ENCODE measurements at places on chromosomes 3 and 15.

GRCh38 chr15:89072277-89072869 lies 15.9 kb upstream of the ABHD2 start:
- DNase-seq: no peak

- no peak for DNase-seq
Measured at GRCh38 chr3:178802259-178802658, 266.0 kb downstream of the KCNMB2 start.

DNA sequence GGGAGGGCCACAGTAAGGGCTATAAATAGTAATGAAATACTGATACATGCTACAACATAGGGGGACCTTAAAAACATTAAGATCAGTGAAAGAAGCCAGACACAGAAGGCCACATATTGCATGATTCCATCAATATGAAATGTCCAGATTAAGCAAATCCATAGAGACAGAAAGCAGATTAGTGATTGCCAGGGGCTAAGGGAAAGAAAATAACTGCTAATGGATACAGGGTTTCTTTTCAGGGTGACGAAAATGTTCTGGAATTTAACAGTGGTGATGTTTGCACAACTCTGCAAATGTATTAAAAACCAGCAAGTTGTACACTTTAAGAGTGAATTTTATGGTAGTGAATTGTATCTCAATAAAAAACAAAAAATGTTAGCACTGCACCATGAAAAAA lies 37.0 kb downstream of the PIK3R4 start:
- no peak for DNase-seq

DNA sequence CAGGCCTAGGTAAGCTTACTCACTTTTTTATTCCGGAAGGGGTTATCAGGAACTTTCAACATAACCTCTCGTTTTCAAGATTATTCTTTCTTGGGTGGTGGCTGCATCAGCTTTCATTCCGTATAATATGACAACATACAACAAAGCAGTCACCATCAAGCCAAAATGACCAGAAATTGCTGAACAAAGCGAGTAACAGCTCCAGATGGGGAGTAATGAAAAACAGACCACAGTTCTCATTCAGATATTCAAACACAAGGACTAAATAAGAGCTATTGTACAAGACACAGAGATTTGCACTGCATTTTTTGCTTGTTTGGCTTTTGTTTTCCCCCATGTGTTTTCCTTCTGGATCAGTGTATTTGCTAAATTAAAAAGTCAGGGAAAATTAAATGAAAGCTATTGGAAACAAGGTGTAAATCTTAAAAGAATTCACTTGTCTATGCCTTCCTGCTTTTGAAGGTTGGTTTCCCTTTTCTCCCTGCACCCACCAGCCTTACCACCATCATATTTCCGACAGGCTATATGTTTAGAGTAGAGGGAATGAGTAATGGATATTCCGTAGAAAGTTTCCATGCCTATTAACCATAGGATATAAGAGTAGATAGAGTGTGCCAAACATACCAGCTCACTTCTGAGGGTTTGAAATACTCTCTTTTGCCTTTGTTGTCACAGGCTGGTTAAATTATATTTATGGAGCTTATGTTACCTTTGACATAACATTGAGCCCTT lies 213.6 kb downstream of the RBMS3 start:
- DNase-seq: no peak

DNA sequence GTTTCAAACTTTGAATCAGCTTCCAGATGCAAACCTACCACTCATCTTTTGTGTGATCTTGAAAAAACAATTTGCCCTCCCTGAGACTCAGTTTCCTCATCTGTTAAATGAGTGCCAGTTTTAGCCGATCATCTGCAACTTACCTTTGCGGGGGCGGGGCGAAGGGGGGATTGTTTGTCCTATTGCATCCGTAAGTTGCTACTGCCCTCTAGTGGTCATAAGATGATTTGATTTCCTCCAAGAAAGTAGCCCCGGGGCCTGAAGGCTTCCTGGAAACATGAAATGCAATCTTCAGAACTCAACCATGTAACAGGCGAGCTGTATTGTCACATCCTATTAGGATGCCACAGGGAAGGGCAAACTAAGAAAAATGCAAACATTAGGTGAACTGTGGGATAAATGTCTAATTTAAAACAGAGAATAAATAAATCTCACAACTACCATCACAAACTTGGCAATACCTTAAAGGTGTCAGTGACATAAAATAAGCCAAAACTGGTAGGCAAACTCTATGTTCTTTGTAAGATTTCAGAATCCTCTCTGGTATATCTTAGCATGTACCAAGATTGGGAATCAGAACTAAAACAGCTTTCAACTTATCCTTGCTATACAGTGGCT lies 63.5 kb upstream of the CLDN18 start:
- peak; percentile 12 for DNase-seq

- DNase-seq: no peak
Measured at GRCh38 chr3:128009952-128010846, 42.0 kb upstream of the SEC61A1 start.

- no peak for DNase-seq
Measured at GRCh38 chr3:137039570-137039969, 81.8 kb downstream of the IL20RB start.

- DNase-seq: no peak
Measured at GRCh38 chr3:76500746-76501275, 539.1 kb upstream of the ROBO2 start.

DNA sequence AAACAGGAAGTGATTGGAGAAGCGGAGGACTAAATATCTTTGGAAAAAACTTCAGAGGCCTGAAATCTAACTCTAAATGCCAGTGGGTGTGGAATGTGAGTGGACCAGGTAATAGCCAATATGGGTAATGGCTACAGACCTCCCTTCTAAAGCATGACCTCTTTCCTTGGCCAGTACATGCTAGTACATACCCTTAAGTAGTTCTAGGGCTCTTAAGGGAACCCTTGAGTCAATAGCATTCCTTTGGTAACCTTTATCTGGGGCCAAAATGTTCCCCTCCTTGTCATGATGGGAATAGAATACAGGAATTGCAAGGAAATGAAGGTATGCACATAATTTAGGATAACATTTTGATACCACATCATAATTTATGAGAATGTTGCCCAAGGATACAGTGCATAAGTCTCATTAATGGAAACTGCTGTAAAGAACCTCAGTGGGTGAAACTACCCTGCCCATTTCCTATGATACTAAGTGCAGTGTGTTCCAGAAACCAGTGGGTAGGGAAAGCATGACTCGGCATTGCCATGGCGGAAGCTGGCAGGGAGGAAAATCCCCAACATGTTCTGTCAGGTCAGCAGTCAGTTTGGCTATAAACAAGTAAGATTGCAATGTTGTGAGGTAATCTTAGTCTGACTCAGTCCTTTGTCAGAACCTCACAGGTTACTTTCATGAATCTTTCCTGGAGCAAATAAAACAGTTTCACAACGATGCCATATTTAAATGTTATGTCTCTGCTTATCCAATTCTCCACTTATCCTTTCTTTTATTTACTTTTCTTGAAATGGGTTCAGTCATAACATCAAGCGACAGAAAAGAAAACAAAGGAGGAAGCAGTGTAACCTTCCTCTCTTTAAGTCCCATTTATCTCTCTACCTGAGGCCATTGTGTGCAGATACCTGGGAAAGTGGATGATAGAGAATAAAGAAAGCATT lies 23.5 kb upstream of the RAP2B start:
- no peak for DNase-seq

- no peak for DNase-seq
Measured at GRCh38 chr15:40150163-40150925, 10.5 kb upstream of the BUB1B start.

DNA sequence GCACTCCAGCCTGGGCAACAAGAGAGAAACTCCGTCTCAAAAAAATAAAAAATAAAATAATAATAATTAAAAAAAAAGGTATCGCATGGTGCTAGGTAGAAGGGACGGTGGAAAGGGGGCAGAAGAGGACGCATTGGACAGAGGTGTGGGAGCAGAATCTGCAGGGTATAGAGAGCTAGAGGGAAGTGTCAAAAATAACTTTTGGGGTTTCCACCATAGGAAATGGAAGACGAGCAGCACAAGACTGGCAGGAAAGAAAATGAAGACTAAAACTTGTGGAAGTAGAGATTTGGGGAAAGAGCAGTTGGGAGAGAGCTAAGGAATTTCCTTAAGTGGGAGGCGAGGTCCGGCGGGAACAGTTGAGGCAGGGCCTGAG lies 585 bp upstream of the MKRN2 start:
- no peak for DNase-seq

GRCh38 chr15:69478259-69478781 lies 25.7 kb downstream of the RPLP1 start:
- no peak for DNase-seq

DNA sequence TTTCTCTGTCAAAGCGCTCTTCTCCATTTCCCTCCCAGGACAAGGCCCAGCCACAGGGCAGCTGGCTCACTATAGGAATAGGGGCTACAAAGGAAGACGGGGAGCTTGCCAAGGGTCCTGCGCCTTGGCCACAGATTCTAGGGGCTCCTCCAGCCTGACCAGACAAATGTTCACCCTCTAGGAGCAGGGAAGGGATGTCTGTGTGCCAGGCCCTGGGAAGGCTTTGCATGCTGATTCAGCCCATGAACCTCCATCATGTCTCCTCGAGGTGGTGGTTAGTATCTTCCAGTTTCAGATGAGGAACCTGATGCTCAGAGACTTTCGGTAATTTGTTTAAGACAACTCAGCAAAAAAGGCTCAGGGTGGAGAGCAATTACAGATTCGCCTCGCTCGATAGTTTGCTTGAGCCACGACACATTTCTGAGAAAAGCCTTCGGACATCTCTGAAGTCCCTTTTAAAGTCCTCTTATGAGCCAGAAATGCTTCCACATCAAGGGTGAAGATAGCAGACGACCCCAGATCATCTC lies 110.0 kb downstream of the XXYLT1 start:
- no peak for DNase-seq

- no peak for DNase-seq
Measured at GRCh38 chr15:88834211-88834812, 31.1 kb downstream of the ACAN start.

DNA sequence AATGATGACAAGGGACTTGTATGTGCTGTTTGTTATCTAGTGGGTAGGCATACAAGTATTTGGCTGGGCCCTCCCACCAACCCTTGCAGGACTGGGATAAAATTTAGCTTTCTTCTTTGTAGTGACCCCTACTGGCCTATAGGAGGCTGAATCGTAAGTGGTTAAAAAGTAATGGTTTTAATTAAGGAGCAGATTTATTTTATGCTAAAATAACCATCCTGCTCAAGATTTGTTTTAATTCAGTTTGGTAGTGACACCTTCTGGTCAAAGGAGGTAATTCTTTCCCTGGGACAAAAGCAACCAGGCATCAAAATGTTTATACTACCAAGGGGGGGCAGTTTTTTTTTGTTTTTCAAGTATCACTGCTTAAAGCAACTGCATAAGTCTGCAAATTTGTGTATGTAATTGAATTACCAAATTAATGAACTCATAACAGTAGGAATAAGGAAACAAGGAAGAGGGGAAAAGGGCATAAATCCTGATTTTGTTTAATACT lies 70.7 kb downstream of the TOP2B start:
- DNase-seq: peak; percentile 22

DNA sequence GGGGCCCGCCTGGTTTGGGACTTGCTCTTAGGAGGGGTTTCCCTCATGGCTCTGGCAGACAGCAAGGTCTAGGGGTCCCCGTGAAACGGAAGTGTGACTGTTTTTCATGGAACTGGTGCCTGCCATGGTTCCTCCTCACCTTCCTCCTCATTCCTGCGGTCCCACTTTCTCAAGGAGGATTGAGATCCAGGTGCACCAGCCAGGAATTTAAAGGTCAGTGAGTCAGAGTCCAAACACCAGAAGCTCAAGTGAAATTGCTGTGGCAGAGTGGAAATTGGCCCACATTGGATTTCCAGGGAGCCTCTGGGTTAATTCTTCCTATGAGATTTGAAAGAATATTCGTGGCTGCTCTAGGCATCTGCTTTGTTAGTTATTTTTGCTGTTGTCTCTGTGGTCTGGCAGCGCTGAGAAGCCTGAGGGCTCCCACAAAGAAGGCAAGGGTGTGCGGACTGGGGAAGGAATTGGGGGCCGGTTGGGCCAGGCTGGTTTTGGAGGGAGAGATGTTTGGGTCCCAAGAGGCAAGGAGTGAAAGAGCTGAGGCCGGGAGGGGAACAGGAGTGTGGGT lies 60.4 kb upstream of the TNFAIP8L3 start:
- no peak for DNase-seq

DNA sequence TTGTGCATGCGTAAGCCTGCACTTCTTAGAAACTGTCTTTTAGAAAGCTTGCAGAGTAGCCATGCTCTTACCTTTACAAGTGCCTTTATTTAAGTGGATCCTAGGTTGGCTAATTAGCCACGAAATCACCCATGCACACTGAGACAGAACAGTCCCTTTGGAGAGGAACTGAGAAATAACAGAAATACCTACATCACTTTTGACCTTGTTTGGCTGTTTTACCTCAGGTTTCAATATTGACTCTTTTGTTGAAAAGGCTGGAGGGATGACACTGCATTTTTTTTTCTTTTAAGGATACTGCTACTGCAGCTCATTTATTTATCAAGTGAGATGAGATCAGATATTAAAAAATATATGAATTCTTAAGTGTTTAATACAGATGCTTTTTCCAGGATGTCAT lies 155.6 kb upstream of the GOLIM4 start:
- DNase-seq: no peak

DNA sequence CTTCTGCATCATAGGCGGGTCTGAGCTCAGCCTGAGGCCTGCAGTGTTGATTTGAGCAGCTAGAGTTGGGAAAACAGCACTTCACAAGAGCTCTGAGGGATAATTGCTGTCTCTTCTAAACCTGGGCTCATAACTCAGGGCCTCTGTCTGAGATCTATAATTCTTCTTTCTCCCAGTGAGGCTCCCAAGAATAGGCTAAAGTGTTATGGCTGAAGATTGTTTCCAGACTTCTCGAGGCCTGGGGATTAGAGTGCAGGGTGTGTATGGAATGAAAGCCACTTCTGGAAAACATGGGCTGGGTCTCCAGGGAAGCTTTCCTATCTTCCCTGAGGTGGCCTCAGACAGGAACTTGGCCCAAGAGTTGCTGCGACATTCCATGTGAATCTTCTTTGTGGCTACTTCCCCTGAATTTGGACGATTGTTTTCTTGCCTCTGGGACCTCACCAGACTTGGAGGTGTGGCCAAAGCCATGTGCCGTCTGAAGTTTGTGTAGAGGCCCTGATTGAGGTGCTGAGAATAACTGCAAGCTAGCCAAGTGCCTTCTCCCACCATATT lies 26.5 kb downstream of the MTMR14 start:
- no peak for DNase-seq

- DNase-seq: no peak
Measured at GRCh38 chr3:51343918-51344687, 41.0 kb upstream of the MANF start.

GRCh38 chr15:78067328-78068228 lies 9.9 kb downstream of the TBC1D2B start:
- DNase-seq: no peak

- DNase-seq: no peak
Measured at GRCh38 chr3:55827786-55828185, 340.7 kb upstream of the WNT5A start.

GRCh38 chr3:22308871-22309270 lies 557.9 kb upstream of the ZNF385D start:
- no peak for DNase-seq

DNA sequence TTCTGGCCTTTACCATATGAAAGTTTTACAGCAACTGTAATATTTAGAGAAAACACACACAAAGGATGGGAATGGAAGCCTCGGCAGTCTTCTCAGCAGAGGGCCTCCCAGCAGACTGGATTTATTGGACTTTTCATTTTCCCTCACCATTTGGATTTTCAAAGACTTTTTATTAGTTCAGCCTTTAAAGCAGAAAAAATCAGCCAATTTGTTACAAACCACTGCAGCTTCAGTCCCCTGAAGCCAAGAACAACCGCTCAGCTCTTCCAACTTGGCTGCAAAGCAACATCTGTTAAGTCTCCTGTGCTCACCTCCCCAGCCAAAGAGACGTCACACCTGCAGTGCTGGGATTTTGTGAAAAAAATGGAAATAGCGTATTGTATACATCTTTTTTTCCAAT lies 120.8 kb downstream of the GMPS start:
- no peak for DNase-seq

All from naive thymus-derived CD4-positive, alpha-beta T cell (primary cell).